ENCODE measurements at places on chromosomes 13 and 19. TPM values are rescaled to one million over a fixed set of nuclear protein-coding genes. Genes with fewer than 3 reads are reported as not detected.

PDE4C gene
- not detected for total RNA-seq

HTR2A gene
- total RNA-seq = 0.02 TPM

FAM124A gene
- total RNA-seq = 2.8 TPM

CD33 gene
- 3.1 TPM for total RNA-seq

N4BP2L2 gene
- 75.5 TPM for total RNA-seq
